ENCODE measurements at places on chromosomes 7 and 10. TPM values are rescaled to one million over a fixed set of nuclear protein-coding genes. Genes with fewer than 3 reads are reported as not detected.
A peak's percentile ranks its signal among the peaks of the same experiment; 100 is the strongest.

The IFIT2 gene
- 13.5 TPM for polyA plus RNA-seq

The SFRP4 gene
- polyA plus RNA-seq, result 2.5 TPM

The FAM171A1 gene
- polyA plus RNA-seq, result 60.4 TPM

The KCNIP2 gene
- 5.9 TPM for polyA plus RNA-seq

The TSPAN12 gene
- 37.2 TPM for polyA plus RNA-seq

The GJD4 gene
- 0.16 TPM for polyA plus RNA-seq

The INHBA gene
- polyA plus RNA-seq, result 1.0 TPM

The TMEM273 gene
- 7.3 TPM for polyA plus RNA-seq

DNA sequence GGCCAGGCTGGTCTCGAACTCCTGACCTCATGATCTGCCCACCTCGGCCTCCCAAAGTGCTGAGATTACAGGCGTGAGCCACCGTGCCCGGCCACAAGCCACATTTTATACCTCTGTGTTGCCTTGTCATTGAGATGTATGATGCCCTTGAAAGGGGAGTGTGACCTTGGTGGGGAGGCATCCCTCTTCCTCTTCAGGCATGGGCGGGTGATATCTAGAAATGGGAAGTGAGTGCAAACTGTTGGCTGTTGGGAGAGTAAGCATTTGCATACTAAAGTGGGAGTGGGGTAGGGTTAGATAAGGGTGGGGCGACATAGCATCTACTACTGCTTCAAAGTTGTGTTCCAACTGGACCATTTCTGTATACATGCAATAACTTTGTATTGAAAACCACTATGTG lies 20.1 kb downstream of the RP9 start:
- no peak for DNase-seq

- DNase-seq, result peak; percentile 22
These were observed 790 bp downstream of the ADAM22 start for GRCh38 chr7:87934699-87935383.

GRCh38 chr10:52551046-52551445 lies 221.5 kb downstream of the MBL2 start:
- no peak for DNase-seq

- no peak for DNase-seq
These were observed 29.5 kb downstream of the EGFR start for GRCh38 chr7:55048221-55048859.

DNA sequence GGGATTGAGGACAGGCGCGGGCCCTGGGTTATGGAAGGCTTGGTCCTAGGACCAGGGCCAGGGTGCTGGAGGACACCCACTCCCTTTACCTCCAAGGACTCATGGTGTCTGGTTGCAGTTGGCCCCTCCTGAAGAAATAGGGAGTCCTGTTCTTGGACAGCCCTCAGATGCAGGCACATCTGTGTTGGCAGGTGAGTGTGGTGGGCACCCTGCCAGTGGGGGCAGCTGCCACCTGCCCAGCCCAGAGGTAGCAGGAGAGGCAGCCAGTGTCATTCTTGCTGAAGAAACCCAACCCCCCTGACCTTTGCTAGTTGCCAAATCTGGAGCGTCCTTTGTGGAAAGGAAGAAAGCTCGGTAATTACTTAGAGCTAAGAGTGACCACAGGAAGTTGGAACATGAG lies 8.3 kb downstream of the GALNT17 start:
- DNase-seq, result no peak

DNA sequence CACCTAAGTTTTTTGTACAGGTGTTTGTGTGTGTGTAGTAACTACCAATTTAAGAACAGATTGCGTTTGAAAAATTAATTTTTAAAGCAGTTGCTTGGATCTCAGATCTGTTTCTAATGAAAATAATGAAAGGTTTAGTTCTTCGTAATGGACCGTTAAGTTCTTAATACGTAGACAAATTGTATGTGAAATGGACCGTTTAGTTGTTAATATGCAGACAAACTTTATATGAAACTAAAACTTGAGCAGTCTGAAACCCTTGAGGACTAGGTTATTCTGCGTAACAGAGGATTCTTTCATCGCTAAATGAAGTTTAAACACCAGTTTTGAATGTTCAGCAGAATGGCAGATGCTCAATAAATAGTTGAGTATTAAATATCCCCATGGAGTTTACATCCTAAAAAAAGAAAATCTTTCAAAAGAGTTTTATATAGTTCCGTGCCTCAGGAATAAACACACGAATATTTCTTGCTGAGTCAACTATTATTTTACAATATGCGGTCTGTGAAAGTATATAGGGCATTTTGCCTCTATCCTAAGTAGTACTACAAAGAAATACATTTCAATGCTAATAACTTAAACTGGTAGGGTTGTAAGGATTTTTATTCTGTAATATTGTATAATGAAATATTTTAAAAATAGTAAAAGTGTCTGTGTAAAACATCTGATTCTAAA lies 1.2 kb downstream of the DBF4 start:
- DNase-seq, result no peak

DNA sequence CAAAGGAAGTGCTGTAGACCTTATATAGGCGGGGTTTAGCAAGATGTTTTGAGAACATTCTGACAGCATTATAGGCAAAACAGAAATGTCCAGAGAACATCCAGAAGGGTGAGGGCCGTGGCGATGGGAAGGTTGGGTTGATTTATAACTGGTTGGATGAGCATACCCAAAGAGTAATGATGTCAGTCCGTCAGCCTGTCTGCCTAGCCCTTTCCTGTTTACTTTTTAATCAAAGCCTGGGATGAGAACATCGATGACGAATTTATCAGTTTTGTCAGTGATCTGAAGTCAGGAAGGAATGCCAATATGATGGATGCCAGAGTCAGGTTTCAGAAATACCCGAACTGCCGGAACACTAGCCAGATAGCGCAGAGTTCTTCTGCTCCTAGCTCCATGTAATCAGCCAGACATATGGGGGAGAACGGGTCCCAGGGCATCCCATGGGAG lies 33.8 kb upstream of the TRIM8 start:
- DNase-seq, result no peak

- no peak for DNase-seq
These were observed 160.6 kb downstream of the GRK5 start for GRCh38 chr10:119367841-119368549.

- no peak for DNase-seq
These were observed 36.5 kb downstream of the CAMK2B start for GRCh38 chr7:44288811-44289340.

DNA sequence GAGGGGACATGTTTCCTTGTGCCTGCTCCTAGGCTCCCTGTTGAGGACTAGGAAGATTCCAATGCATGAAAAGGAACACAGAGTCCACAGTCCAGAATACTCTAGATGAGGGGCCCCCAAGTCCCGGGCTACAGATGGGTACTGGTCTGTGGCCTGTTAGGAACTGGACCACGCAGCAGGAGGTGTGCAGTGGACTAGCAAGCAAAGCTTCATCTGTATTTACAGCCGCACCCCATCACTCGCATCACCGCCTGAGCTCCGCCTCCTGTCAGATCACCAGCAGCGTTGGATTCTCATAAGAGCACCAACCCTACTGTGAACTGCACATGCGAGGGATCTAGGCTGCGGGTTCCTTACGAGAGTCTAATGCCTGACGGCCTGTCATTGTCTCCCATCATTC lies 233.0 kb upstream of the MKLN1 start:
- no peak for DNase-seq

DNA sequence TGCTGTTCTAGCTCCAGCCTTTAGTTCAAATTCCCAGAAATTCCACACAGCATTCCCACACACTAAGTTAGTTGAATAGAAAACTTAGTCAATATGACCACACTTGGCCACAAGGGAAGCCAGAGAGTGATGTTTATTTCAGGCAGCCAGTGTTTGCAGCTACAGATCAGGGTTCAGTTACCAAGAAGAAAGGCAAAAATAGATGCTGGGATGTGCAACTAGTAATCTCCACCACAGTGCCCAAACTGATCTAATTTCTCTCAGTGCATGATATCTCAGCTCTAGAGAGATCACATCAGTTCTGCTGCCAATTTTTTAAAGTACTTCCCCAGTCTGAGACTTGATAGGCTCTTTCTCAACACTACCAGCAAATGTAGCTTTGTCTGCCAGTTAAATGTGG lies 17.6 kb downstream of the SLF2 start:
- DNase-seq, result no peak

GRCh38 chr7:2894118-2894940 lies 50.2 kb upstream of the GNA12 start:
- DNase-seq, result no peak

GRCh38 chr10:112875476-112876267 lies 74.4 kb upstream of the TCF7L2 start:
- DNase-seq, result no peak

GRCh38 chr10:3147117-3147820 lies 25.3 kb downstream of the PITRM1 start:
- no peak for DNase-seq

DNA sequence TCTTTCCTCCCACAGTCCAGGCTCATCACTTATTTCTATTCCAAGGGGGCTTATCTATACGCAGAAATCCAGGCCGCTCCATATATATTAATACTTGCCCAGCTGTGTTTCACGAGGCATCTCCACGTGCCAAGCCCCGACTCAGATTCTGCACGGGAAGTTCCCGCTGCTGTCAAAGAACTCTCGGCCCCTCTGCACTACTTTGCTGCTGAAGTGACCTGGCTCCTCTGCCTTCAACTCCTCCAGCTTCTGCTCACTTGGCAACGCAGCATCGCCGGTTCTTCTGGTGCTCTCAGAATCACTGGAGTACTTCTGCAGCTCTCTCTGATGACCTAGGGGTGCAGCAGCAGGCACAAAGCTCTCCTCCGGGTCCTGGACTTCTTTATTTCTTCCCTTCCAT lies 9.7 kb upstream of the CHST12 start:
- no peak for DNase-seq

DNA sequence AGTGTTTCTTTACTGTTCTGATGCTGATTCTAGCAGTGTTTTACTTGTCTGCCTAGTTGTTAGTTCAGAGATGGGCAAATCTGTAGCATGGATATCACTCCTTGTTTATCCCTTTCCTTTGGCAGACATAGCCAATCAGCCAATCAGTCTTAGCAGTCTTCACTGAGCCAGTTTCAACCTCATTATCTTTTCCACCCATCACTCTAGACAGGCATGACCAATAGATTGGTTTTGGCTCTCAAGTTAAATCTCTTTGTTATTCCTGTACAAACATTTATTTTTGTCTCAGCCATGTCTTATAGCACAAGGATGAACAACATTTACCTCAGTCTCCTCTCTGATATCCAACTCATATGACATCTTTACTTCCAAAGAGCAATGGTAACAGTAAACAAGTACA lies 109.5 kb downstream of the PRKG1 start:
- DNase-seq, result no peak

- DNase-seq, result no peak
These were observed 23.4 kb upstream of the ABCB4 start for GRCh38 chr7:87498893-87499292.

GRCh38 chr10:112235920-112236319 lies 47.3 kb upstream of the TECTB start:
- DNase-seq, result no peak

GRCh38 chr10:90911133-90912051 lies 9.5 kb downstream of the ANKRD1 start:
- peak; percentile 55 for DNase-seq

GRCh38 chr7:6709808-6710207 lies 3.1 kb upstream of the ZNF12 start:
- DNase-seq, result no peak

DNA sequence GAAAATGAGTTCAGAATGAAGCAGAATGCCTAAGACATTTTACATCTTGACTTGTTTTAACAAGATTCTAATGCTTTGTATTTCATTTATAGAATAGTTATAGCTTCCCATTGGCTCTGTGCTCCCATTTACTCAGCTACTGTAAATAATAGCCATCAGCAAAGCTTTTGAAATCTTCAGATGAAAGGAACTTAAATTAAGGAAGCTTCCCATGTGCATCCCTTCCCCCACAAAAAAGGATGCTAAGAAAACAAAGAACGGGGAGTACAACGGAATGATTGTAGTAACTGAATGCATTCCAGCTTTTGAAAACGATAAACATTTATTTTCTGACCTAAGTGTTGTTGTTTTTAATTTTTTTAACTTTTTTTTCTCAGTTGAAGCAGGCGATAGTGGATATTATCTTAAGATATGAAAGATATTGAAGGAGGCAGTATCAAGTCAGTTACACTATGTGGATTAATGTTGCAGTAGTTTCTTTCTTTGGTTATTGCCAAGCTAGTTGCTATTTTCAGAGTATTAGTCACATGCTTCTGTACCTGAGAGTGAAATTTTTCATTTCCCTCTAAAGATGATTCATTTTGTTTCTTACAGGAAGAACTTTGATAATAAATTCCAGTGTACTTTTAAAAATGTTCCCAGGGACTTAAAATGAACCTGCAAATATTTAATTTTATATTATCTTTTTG lies 129.2 kb downstream of the KCND2 start:
- DNase-seq, result no peak

- DNase-seq, result no peak
These were observed at the start of gene PRKAR1B for GRCh38 chr7:727104-727805. PRKAR1B (minus strand) TSS chr7:727281; CDS start chr7:711505, 15,776 bp downstream.

- DNase-seq, result no peak
These were observed 51.4 kb downstream of the C10orf67 start for GRCh38 chr10:23293145-23293724.

DNA sequence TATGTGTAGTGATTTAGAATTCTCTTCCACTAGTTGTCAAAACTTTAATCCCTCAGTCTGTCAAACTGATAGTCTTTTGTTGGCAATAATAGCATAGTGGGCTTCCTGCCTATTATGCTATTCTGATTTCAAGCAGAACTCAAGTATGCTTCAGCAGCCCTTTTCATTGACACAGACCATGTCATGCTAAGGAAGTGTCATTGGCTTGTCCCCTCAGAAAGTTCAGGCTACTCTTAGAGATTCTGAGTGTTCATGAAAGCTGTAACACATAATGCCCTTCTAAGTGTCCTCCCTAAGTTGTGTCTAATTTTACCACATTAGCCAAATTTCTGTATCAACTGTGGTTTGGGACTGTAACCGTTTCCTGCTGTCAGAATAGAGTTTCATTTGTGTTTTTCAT lies 198.7 kb downstream of the THSD7A start:
- DNase-seq, result no peak

DNA sequence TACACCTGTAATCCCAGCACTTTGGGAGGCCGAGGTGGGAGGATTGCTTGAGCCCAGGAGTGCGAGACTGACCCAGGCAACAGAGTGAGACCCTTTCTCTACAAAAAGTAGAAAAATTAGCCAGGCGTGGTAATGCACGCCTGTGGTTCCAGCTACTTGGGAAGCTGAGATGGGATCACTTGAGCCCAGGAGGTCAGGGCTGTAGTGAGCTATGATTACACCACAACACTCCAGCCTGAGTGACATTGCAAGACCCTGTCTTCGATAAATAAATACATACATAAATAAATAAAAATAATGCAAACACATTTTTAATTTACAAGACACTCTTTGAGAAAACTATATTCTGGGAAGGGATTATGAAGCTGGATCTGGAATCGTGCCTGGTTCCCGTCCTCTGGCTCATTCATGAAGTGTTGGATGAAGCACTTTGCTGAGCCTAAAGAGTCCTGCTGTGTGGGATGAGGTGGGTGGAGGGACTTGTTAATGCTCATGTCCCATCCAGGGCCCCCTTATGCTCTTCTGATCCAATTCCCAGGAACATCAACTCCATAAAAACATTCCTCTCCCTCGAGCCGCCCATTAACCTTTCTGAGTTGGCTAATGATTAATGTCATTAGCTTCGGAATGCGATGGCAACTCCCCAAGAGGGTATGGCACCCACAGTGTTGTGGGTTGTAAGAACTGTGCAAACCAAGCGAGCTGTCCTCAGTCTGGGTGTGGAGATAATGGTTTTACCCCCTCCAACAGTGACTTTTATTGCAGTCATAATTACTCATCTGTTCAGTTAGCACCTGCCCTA lies 236.3 kb downstream of the BAMBI start:
- no peak for DNase-seq
